T-helper 17 cell (primary cell): ENCODE measurements at places on chromosomes 7 and 10. TPM values are rescaled to one million over a fixed set of nuclear protein-coding genes. Genes with fewer than 3 reads are reported as not detected.

WNT2 gene
- not detected for total RNA-seq

SLC13A4 gene
- not detected for total RNA-seq

DNA sequence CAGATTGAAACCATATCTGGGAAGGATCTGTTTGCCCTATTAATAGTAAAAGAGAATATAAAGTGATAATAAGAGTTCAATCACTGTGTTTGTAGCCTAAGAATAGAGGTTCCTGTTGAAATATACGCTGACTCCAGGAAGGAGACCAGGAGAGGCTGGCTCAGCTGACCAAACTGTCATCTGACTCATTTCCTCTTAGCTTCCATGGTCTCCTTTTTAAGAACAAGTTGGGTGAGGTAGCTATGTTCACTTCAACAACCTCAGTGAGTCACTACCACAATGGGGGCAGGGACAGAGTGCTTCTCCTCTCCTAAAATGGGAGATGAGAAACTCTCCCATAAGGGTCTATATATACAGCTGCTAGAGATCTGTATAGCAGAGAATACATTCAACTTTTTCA, 543.3 kb downstream of the CALN1 start:
- no peak overlapping the region for H3K27ac ChIP-seq
- no peaks in the 10 kb centered on the region for H3K36me3 ChIP-seq
- H3K4me3 ChIP-seq, result no peak overlapping the region
- DNase-seq, result no peak
- no peaks in the 10 kb centered on the region for H3K27me3 ChIP-seq

FXYD4 gene
- not detected for total RNA-seq

DNA sequence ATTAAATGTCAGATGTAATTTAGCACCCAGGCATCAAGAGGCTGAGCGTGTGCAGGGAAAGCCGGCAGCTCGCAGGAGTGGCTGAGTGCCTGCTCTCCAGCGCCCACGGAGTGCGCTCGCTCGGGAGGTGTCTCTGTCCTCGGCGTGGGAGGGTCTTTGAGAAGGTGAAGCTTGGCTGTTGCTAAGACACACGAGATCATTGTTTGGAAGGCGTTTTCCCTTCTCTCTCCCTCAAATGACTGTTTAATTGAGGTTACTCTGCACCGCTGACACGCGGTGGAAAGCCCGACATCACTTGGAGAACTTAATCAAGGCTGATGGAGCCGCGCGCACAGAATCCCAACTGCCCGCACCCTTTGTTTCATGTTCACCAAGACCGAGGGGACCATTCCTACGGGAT, 414.6 kb downstream of the DNAJB6 start:
- peaks cover 10% of the 10 kb centered on the region for H3K27me3 ChIP-seq
- no peak overlapping the region for H3K27ac ChIP-seq
- no peak for DNase-seq
- no peak overlapping the region for H3K4me3 ChIP-seq
- H3K36me3 ChIP-seq, result no peaks in the 10 kb centered on the region
- H3K4me1 ChIP-seq, result peaks cover 3% of the 10 kb centered on the region

CPA2 gene
- not detected for total RNA-seq

FAM241B gene
- total RNA-seq, result 8.1 TPM

LRRD1 gene
- total RNA-seq, result 0.22 TPM

CACUL1 gene
- total RNA-seq, result 32.0 TPM

GRCh38 chr7:5797179-5797578, 15.7 kb upstream of the RNF216 start:
- H3K27me3 ChIP-seq, result no peaks in the 10 kb centered on the region
- peak overlapping the region; percentile 24 for H3K27ac ChIP-seq
- H3K4me3 ChIP-seq, result no peak overlapping the region
- no peaks in the 10 kb centered on the region for H3K36me3 ChIP-seq
- DNase-seq, result no peak
- H3K4me1 ChIP-seq, result peaks cover 5% of the 10 kb centered on the region

FAM25G gene
- total RNA-seq, result not detected

UTF1 gene
- total RNA-seq, result not detected

TMEM236 gene
- not detected for total RNA-seq

CALY gene
- 0.96 TPM for total RNA-seq

MBL2 gene
- not detected for total RNA-seq

DNA sequence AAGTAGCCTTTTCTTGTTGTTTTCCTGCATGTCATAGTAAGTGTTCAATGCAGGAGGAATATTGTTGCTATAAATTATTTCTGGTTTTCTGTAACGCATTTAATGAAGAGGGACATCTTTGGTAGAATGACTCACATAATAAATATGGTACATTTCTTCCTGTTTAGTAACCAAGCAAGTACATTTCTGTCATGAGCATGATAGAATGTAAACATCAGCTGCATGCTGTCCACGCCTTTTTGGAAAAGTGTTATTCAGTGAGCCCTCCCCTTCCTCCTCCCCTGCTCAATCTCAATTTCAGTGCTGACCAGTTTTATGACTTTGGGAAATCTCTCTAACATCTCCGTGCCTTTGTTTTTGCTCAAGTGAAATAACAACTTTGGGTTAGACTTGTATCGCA, 664.0 kb downstream of the XPNPEP1 start:
- no peaks in the 10 kb centered on the region for H3K36me3 ChIP-seq
- H3K27ac ChIP-seq, result no peak overlapping the region
- H3K27me3 ChIP-seq, result no peaks in the 10 kb centered on the region
- no peaks in the 10 kb centered on the region for H3K4me1 ChIP-seq
- no peak for DNase-seq
- H3K4me3 ChIP-seq, result no peak overlapping the region

DOCK1 gene
- not detected for total RNA-seq

LIPJ gene
- total RNA-seq, result not detected

DNA sequence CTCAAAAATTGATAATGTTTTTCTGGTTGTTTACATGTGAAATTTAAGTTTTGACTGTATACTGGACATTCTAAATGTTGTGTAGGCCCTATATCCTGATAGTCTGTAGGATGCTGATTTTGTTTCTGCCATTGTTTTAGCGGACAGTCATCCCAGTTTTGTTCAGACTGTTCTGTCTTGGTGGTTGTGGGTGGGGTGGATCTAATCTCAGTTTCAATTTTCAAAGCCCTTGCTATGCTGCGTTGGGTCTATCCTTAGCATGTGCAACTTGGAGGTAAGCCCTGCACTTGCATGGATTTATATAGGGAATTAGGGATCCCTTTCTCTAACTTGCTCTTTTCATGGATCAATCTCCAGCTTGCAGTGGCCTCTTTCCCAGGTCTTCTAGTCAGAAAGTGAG, 19.1 kb downstream of the DBF4 start:
- H3K27me3 ChIP-seq, result no peaks in the 10 kb centered on the region
- peak overlapping the region; percentile 49 for H3K27ac ChIP-seq
- no peak for DNase-seq
- H3K4me1 ChIP-seq, result peaks cover 7% of the 10 kb centered on the region
- H3K36me3 ChIP-seq, result peaks cover 6% of the 10 kb centered on the region
- no peak overlapping the region for H3K4me3 ChIP-seq

DNA sequence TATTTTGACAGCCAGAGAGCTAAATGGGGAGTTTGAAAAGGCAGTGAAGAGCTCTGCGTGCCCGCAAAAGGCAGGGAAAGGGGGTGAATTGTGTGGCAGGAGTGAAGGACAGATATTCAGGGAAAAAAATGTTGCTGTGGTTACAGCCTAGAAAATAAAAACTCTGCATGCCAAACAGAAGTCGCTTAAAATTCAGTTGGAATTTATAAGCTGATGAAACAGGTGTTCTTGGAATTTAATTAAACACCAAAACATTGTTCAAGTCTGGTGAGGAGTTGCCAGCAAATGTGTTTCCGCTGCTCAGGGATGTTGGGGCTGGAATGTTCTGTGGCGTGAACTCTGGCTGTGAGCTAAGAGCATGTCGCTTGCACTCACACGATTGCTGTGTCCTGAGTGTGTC, 169.3 kb downstream of the ADRA2A start:
- no peak overlapping the region for H3K27ac ChIP-seq
- peaks cover 3% of the 10 kb centered on the region for H3K36me3 ChIP-seq
- no peak for DNase-seq
- H3K27me3 ChIP-seq, result peaks cover 27% of the 10 kb centered on the region

GRCh38 chr10:60200012-60200681, 189.5 kb downstream of the ANK3 start:
- peaks cover 6% of the 10 kb centered on the region for H3K4me1 ChIP-seq
- H3K27me3 ChIP-seq, result no peaks in the 10 kb centered on the region
- H3K36me3 ChIP-seq, result peaks cover 10% of the 10 kb centered on the region
- H3K27ac ChIP-seq, result no peak overlapping the region
- DNase-seq, result no peak
- H3K4me3 ChIP-seq, result no peak overlapping the region

CLRN3 gene
- total RNA-seq, result not detected

- H3K4me3 ChIP-seq, result no peak overlapping the region
- H3K4me1 ChIP-seq, result peaks cover 27% of the 10 kb centered on the region
- peak overlapping the region; percentile 81 for H3K27ac ChIP-seq
- no peaks in the 10 kb centered on the region for H3K36me3 ChIP-seq
These were observed 12.8 kb downstream of the PRKAG2 start for GRCh38 chr7:151864081-151864480.

PTPN20 gene
- total RNA-seq, result 0.34 TPM

C7orf33 gene
- total RNA-seq, result not detected

ARHGAP12 gene
- 28.2 TPM for total RNA-seq

DNA sequence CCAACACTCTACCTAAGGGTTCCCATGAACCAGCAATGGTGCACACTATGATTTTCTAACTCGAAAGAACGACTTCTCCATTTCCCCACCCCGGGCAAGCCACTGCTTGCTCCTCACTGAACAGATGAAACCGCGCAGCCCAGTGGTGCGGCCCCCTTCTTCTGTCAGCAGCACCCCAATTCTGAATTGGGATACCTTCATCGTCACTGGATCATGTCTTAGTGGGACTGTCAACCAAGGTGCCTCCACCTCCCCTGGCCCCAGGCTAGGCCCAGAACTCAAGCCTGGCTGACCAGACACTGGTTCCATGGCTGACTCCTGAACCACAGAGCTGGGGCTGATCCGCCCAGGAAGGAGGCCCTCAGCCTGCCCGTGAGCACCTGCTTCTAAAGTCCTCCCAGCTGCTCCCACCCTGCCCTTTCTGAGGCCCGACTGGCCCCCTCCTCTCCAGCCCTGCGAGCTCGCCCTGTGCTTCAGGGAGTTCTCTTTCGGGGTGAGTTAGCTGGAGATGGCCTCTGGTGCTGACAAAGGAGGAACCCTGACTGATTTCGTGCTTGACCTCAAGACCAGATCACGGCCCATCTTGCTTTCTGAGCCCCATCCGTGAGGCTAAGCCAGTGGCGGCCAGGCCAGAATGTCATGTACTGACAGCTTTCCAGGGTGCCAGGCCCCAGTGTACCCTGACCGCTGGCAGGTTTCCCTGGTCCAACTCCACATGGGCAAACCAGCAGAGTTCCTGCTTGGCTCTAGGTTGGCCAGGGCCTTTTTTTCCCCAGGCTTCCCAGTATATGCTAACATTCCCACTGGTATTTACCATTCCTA, 44.5 kb downstream of the FAM53B start:
- no peak for DNase-seq
- peak overlapping the region; percentile 63 for H3K4me3 ChIP-seq
- H3K27ac ChIP-seq, result peak overlapping the region; percentile 100
- no peaks in the 10 kb centered on the region for H3K27me3 ChIP-seq
- peaks cover 8% of the 10 kb centered on the region for H3K36me3 ChIP-seq
- peaks cover 85% of the 10 kb centered on the region for H3K4me1 ChIP-seq

GRCh38 chr7:142759433-142759832, 10.2 kb downstream of the PRSS1 start:
- H3K4me1 ChIP-seq, result no peaks in the 10 kb centered on the region
- H3K27me3 ChIP-seq, result no peaks in the 10 kb centered on the region
- H3K27ac ChIP-seq, result no peak overlapping the region
- no peaks in the 10 kb centered on the region for H3K36me3 ChIP-seq
- DNase-seq, result no peak

DNA sequence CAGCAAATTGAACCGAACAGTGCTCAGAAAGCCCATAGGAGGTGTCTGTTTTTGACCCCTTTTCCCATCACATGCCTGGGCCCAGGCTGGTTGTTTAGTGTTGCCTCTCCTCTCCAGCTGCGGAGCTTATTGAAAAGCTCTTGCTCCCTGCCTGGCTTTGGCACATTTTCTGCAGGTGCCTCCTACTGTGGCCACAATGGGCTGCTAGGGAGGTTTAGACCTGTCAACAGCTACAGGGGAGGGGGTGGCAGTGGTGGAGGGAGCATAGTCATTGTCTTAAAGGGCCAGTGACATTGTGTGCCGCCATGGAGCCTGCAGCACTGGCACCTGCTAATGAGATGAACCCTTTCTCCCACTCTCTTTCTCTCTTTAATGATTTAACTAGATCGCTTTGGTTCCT, 13.2 kb upstream of the ENO4 start:
- DNase-seq, result no peak
- peaks cover 16% of the 10 kb centered on the region for H3K27me3 ChIP-seq
- no peak overlapping the region for H3K4me3 ChIP-seq
- no peaks in the 10 kb centered on the region for H3K4me1 ChIP-seq
- H3K27ac ChIP-seq, result no peak overlapping the region

GRCh38 chr7:129574487-129574886, 37.0 kb upstream of the NRF1 start:
- no peak for DNase-seq
- no peaks in the 10 kb centered on the region for H3K36me3 ChIP-seq
- H3K4me3 ChIP-seq, result no peak overlapping the region
- H3K4me1 ChIP-seq, result no peaks in the 10 kb centered on the region
- no peak overlapping the region for H3K27ac ChIP-seq

DNA sequence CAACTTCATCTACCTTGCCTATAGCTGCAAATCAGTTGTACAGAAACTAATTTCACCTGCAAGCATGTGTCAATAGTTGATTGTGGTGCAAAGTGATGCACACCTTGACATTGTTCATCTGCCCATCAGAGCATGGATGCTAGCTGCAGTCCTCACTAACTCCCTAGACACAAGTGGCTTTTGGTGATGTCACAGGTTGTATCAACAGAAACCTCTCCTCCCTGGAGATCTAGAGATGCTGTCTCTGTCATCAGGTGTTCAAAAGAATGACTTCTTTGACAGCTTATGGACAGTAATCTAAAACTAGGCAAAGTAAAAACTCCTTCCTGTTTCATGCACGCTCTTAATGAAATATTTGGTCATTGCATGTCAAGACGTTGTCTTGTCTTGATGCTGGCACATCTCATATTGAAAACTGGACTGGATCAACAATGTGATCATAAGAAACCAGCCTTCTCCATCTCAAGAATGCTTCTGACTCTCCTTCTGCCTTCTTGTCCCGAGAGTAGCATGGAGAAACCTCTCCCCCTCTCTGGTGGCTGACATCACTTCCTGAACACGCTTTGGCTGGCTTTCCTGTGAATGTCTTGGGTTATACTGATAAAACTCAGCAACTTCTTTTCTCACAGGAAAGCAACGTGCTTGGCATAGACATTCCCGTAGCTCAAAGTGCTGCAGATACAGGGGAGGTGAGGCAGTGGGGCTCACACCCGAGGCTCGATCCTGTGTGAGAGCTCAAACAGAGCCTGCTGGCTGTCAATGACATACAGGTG, 176.2 kb upstream of the CDCA7L start:
- peaks cover 9% of the 10 kb centered on the region for H3K4me1 ChIP-seq
- no peak overlapping the region for H3K27ac ChIP-seq
- DNase-seq, result no peak
- H3K4me3 ChIP-seq, result no peak overlapping the region
- H3K27me3 ChIP-seq, result peaks cover 32% of the 10 kb centered on the region
- no peaks in the 10 kb centered on the region for H3K36me3 ChIP-seq

- H3K27me3 ChIP-seq, result peaks cover 3% of the 10 kb centered on the region
- DNase-seq, result no peak
- no peaks in the 10 kb centered on the region for H3K4me1 ChIP-seq
- H3K27ac ChIP-seq, result no peak overlapping the region
These were observed 72.3 kb downstream of the FAS start for GRCh38 chr10:89062861-89063260.

- DNase-seq, result no peak
- no peaks in the 10 kb centered on the region for H3K4me1 ChIP-seq
- H3K27me3 ChIP-seq, result no peaks in the 10 kb centered on the region
- no peak overlapping the region for H3K27ac ChIP-seq
- H3K4me3 ChIP-seq, result no peak overlapping the region
These were observed 222.9 kb upstream of the AGK start for GRCh38 chr7:141328290-141328689.

FASTK gene
- 82.2 TPM for total RNA-seq
